Activated T-helper 17 cell treated with anti-CD3 and anti-CD28 coated beads, Interleukin-2, amount 50 U/mL, for 72 hours (primary cell): ENCODE measurements at places on chromosomes 3 and 15. TPM values are rescaled to one million over a fixed set of nuclear protein-coding genes. Genes with fewer than 3 reads are reported as not detected.
A peak's percentile ranks its signal among the peaks of the same experiment; 100 is the strongest.

RUBCN gene
- 33.8 TPM for total RNA-seq

RCN2 gene
- total RNA-seq: 18.1 TPM

STXBP5L gene
- total RNA-seq: not detected

ATP13A5 gene
- total RNA-seq: not detected

ITGA11 gene
- 13.1 TPM for total RNA-seq

TTLL3 gene
- total RNA-seq: 55.9 TPM

DNA sequence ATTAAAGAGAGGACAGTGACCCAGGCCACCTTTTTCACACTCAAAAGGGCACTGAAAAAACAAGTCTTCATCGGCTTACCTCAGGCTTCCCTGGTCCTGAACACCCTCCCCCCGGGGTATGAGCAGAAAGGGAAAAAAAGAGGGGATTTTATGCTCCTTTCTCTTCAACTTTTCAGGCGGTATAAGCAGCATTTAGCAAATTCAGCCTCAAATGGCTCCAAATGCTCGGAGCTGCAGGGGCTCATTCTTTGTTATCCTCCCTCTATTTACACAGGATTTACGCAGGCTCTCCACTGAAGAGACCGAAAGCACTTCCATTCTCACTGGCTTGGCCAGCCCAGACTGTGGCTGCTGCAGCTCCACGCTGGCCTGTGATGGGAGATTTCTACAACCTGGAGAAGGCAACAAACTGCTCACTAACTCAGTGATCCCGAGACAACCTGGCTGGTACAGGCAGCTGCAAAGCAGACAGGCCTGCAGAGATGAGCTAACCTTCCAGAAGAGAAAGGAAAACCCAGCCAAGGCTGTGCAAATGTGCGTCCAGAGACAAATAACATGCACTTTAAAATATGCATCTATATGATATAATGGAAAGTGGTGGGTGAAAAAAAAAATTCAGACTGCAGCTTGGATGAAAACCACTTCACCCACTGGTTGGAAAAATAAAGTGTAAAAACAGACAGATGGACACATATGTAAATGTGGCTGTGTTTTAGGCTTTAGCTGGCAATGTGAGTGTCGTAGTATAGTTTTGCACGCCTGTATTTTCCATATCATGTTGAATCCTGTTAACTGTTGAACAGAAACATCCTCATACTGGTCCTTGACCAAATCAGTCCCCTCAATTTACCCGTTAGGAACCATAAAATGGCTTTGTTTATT, 54.2 kb downstream of the MEIS2 start:
- ATAC-seq: no peak

- ATAC-seq: no peak
These were observed 80.8 kb downstream of the OPA1 start for GRCh38 chr3:193673845-193674244.

DNA sequence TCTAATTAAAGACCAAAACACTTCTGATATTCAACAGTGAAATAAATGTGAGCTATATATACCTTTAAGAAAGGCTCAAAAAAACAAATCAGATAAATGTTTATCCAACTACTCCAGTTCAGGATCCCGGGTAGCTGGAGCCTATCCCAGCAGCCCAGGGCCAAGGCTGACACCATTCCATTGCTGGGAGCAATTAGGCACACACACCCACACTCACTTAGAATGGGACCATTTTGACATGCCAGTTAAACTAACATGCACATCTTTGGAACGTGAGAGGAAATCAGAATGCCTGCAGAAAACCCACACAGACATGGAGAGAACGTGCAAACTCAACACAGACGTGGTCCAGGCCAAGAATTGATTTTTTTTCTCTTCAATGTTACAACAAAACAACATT, 30.0 kb upstream of the PLSCR4 start:
- no peak for ATAC-seq

DNA sequence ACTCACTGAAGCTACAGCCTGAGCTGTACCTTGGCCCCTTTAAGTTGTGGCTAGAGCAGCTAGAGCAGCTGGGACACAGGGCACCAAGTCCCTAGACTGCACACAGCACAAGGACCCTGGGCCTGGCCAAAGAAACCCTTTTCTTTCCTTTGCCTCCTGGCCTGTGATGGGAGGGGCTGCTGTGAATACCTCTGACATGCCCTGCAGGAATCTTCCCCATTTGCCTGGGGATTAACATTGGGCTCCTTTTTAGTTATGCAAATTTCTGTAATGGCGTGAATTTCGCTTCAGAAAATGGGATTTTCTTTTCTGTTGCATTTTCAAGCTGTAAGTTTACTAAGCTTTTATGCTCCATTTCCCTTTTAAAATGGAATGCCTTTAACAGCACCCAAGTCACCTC, 611.2 kb upstream of the ARPP21 start:
- ATAC-seq: no peak

DNA sequence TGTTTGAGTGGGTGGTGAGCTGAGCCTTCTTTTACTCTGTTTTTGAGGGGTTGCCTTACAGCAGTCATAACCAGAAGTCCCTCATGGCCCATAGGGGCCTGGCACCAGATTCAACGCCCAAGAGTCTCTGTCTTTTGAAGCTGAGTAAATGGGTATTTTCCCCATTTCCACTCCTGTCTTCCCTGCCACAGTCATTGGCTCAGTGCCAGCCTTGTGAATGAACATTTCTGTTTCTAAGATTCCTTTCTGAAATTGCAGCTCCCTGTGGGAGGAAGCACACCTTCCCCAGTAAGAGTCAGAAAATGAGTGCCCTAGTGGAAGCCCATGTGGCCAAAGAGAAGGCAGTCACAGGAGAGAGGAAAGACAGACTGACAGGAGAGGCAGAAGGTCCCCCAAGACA, 43.7 kb upstream of the POLR2M start:
- ATAC-seq: no peak

DNA sequence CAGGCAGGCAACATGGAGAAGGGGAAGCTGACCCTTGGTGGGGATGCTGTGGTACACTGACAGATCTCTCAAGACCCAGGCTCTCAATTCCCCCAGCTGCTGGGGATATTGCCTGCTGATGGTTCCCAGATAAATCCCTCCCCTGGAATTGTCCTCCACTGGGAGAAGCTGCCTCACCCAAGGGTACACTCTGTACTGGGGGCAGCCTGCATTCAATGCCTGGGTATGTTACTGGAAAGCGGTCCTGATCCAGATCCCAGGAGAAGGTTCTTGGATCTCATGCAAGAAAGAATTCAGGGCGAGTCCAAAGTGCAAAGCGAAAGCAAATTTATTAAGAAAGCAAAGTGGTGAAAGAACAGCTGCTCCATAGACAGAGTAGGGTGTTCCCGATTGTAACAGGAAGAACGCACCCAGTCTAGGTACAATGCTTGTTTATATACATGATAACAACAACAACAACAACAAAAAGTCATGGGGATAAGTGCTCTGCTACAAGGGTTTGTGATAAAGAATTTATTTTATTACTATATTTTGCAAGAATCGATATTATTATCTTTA, 591.5 kb upstream of the ADAMTS9 start:
- ATAC-seq: no peak

- ATAC-seq: peak; percentile 21
These were observed 222.3 kb upstream of the THBS1 start for GRCh38 chr15:39358441-39359041.
